NCI-H1105 (cell line): ENCODE measurements at places on chromosomes 6 and 20.

DNA sequence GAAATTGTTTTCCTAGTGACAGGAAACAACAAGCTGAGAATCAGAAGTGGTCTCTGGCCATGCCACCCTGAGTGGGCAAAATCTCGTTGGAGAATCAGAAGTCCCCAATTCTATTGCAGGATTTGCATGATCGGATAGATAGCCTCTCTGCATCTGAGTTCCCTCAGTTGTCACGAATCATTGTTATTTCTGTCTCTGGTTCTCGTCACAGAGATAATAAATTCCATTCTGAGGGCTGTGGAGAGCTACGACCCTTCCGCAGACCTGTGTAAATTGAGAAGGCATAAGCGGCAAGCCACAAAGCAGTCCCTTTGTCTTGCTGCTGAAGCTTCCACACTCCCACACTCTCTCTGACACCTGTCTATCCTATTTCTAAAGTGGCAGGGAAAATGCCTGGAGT, 102.4 kb upstream of the CNR1 start:
- DNase-seq = no peak

GRCh38 chr20:54534101-54534500, 58.7 kb downstream of the DOK5 start:
- no peak for DNase-seq

GRCh38 chr6:155155787-155156447, 107.9 kb upstream of the CLDN20 start:
- no peak for DNase-seq

DNA sequence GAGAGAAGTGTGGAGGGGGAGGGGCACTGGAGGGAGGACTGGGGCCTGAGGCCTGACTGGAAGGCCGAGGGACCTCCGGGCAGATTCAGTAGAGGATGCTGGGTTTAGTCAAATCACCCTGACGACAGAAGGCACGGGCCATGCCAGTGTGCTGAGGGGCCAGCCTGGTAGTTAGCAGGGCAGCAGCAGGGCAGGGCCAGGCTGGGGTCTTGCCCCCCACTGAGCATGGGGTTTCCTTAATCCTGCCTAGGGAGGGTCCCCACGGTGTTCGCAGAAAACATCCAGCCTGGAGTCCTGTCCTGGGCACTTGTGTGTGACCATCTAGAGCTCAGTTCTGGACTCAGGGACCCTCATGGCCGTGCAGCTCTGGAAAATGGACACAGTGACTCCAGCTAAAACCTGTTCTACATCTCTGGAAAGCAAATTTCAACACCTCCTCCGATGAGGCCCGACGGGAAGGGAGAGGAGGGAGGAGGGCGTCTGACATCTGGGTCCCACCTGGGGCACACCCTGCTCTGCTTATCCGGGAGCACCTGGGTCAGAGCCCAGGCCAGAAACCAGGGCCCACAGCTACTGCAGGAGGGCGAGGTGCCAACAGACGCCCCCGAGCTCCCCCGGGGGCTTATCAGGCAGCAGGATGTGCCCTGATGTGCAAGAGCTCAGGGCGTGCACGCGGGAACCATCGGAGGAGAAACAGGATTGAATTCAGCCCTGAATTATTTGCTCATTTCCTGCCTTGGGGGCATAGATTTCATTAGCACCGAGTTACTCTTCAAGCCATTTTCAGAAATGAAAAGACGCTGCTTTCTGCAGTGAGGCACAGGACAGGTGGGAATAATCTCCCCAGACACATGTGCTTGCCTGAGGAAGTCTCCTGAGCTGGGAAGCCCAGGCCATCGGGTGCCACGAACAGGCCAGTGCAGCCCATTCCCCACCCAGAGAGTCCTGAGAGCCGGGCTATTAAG, 78.0 kb upstream of the MPC1 start:
- no peak for DNase-seq

DNA sequence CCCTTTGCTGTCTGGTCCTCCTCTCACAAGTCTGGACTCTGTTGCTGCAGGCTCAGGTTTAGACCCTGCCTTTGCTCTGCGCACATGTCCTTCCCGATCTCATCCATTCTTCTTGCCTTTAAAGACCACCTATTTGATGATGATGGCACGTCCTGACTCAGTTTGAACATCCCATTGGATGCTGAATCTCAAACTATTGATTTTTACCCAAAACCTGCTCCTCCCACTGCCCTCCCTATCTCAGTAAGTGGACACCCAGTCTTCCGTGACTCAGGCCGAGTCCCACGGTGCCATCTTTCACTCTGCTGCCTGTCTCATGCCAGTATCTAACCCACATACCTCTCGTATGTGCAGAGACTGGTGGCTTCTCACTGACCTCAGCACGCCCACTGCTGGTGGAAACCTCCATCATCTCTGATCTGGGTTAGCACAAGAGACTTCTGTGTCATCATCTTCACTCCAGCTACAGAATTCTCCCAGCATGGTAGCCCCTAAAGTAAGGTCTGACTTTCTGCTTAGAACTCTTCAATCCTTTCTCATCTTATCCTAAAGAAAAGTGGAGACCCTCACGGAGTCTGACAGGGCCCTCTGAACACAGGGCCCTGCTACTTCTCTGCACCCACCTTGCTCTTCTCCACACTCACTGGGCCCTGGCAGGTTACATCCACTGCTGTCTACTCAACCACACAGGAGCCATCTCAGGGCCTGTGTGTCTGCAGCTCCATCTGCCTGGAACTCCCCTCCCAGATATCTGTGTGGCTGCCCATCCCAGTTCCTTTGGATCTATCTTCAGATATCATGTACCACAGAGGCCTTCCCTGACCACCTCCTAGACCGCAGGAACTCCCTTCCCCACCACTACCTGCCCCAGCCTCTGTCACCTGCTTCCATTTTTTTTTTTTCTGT, 387.1 kb upstream of the AGPAT4 start:
- no peak for DNase-seq

GRCh38 chr6:166364456-166364855, 18.3 kb downstream of the MPC1 start:
- DNase-seq = no peak

GRCh38 chr20:33673410-33674293, 576 bp downstream of the NECAB3 start:
- DNase-seq = no peak

DNA sequence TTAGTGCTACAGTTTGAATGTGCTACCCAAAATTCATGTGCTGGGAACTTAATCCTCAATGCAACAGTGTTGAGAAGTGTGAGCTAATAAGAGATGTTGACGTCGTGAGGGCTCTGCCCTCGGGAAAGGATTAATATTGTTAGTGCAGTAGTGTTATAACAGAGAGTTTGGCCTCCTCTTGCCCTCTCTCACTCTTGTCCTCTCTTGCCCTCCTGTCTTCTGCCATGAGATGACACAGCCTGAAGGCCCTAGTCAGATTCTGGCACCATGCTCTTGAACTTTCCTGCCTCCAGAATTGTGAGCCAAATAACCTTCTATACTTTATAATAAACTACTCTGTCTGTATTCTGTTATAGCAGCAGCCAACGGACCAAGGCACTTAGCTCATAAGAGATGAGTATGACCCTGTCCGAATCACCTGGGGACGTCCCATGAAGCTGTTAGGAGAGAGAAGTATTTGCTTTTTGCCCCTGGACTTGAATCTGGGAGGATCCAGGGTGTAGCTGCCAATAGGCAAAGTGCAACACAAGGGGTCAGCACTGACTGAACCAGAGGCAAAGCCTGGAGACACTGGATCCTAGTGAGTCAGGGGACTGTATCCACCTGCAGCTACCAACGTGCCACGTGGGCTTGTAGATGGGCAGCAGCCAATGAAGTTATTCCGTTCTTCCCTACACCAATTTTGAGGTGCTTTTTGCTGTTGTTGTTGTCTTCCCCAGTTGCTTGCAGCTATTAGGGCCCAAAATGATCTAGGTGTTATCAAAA, 233.7 kb downstream of the THBS2 start:
- no peak for DNase-seq

DNA sequence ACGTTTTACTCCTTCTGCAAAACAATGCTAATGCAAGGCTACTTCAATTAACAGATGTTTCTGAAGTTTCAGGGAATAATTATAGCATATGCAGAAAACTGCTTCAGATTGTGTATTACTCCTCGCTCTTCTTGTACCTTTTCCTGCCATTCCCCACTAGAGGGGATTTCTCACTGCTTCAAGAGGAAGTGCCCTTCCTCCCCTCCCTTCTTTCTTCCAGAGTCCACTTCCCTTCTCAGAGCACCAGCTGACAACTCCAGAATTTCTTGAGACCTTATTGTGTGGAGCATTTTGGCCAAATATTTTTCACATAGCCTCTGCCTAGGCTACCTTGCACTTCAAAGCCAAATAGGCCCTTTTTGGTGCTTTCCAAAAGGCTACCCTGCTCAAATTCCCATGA, 12.7 kb upstream of the MCUR1 start:
- DNase-seq = no peak

DNA sequence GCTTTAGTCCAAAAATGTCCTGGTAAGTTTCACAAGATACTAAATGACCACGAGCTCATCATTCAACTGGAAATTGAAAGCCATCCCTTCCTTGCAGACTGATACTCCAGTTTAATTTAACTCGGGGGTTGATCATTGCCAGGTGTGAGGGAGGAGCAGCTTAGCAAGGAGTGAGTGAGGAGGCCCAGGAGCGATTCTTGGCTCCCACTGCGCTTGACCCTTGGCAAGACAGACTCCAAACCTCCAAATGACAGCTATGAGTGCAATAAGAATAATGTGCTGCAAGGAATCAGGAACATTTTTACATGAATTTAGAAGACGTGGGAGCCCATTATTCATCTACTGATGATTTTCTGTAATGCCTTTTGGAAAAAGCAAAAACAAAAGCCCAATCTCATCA, 64.9 kb downstream of the LAMA4 start:
- DNase-seq = no peak

GRCh38 chr20:42442716-42443115, 747.0 kb downstream of the PTPRT start:
- DNase-seq = no peak

- DNase-seq = no peak
Measured at GRCh38 chr6:170110201-170111140, 180.4 kb downstream of the DLL1 start.

GRCh38 chr20:53829724-53830521, 236.3 kb upstream of the ZNF217 start:
- DNase-seq = no peak

- DNase-seq = no peak
Measured at GRCh38 chr6:161111261-161111660, 119.7 kb downstream of the MAP3K4 start.

- peak; percentile 86 for DNase-seq
Measured at GRCh38 chr20:36482044-36482473, 59.3 kb upstream of the MYL9 start.

- DNase-seq = no peak
Measured at GRCh38 chr6:87384449-87384848, 23.3 kb upstream of the CFAP206 start.

DNA sequence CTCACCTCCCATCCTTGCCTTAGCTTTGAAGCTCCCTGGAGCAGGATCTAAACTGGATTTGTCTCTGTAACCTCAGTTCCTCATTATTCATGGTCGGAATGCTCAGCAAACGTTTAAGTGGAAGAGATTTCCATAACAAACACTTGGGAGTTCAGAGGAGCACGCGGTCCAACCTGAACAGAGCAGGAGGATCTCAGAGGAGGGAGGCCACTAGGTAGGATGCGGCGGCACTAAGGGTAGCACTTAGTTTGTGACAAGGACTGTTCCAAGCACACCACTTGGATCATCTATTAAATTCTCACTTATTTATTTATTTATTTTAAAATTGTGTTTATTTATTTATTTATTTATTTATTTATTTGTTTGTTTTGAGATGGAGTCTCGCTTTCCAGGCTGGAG, 13.3 kb upstream of the CCN5 start:
- DNase-seq = no peak

DNA sequence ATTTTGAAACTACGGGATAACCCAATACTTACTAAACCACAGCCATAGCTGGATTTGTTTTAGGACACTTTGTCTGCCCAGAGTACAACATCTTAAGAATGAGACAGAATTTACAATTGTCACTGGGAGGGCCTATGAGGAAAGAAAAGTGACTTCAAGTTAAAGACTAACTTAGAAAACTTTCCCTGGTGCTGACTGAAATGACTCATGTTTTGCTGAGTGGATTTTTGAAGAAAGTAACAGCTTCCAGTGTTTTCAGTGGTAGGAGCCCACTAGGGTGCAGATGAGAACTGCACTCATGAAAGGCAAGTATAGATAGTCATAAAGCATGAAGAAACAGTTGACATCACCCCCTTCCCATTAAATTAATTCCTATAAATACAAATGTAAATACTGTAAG, 988.2 kb upstream of the MAP3K7 start:
- no peak for DNase-seq

- DNase-seq = no peak
Measured at GRCh38 chr6:104462811-104463599, 396.7 kb downstream of the HACE1 start.

- DNase-seq = no peak
Measured at GRCh38 chr6:21912151-21912832, 318.7 kb downstream of the SOX4 start.

- DNase-seq = no peak
Measured at GRCh38 chr6:3195695-3196497, 31.6 kb downstream of the TUBB2B start.

- no peak for DNase-seq
Measured at GRCh38 chr20:53570446-53571276, 23.0 kb downstream of the ZNF217 start.

DNA sequence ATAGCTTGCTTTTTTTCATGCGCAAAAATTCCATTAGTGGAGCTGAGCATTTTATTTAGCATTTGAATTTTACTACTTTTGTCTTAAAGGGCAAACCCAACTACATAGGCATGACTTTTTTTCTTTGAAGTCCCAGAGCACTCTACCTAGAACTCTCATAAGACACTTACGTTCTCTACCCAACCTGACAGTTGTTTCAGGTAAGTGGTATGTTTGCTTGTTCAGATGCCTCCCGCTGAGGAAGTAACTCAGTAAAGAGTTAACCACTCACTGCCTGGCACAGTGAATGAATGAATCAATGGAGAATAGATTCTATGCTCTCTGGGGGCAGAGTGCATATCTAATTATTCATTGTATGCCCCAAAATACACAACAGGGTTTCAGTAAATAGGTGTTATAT, 212.3 kb upstream of the PRDM1 start:
- DNase-seq = no peak

GRCh38 chr6:133432021-133432989, 191.1 kb downstream of the EYA4 start:
- DNase-seq = peak; percentile 88

DNA sequence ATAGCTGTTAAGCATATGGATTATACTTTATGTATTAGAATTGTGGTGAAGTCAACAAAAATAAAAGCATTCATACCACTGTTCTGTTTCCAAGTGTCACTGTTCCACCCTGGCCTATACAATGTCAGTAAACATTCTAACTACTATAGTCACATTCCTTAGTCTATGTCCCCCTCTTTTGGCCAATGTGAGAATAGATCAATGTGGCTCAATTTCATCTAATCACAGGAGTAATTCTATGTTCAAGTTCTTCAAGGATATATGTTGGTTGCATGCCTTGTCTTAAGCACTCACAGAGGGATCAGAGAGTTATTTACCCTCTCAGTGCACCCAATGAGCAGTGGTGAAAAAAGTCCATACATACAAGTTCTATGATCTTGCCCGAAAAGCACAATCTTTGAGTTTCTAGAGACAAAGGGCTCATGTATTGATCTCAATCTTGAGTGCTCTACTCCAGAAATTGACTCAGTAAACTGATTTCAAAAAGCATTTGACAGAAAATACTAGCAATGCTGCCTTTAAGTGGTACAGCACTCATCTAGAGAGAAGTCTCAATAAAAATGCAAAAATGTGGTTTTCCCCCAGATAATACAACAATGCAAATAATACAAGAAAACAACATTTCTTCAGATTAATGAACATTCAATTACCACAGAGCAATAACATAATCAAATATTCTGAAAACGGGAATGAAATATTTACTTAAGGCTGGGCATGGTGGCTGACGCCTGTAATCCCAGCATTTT, 16.5 kb downstream of the SMLR1 start:
- DNase-seq = peak; percentile 45

- DNase-seq = no peak
Measured at GRCh38 chr20:45953672-45954071, 18.3 kb downstream of the ZNF335 start.
